ENCODE measurements at places on chromosomes 12 and 14. TPM values are rescaled to one million over a fixed set of nuclear protein-coding genes. Genes with fewer than 3 reads are reported as not detected.

Gene CNPY2
- total RNA-seq, result 98.8 TPM

Gene GALNT9
- not detected for total RNA-seq

DNA sequence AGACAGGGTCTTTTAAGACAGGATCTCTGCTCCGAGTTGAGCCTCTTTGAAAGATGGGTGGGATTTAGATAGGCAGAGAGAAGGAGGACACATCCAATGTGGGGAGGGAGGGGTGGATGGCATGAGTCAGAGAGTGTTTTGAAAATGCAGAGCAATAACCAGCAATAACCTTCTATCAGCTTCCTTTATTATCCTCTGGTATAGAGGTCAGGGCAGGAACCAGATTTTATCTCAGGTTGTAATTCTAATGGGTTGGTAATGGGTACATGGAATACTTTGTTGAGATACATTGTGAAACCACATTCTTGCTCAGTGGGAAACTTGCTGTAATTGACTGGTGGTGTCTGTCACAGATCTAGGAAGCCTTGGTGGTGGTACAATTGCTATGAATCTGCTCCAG lies 37.6 kb upstream of the CCDC63 start:
- DNase-seq, result no peak

DNA sequence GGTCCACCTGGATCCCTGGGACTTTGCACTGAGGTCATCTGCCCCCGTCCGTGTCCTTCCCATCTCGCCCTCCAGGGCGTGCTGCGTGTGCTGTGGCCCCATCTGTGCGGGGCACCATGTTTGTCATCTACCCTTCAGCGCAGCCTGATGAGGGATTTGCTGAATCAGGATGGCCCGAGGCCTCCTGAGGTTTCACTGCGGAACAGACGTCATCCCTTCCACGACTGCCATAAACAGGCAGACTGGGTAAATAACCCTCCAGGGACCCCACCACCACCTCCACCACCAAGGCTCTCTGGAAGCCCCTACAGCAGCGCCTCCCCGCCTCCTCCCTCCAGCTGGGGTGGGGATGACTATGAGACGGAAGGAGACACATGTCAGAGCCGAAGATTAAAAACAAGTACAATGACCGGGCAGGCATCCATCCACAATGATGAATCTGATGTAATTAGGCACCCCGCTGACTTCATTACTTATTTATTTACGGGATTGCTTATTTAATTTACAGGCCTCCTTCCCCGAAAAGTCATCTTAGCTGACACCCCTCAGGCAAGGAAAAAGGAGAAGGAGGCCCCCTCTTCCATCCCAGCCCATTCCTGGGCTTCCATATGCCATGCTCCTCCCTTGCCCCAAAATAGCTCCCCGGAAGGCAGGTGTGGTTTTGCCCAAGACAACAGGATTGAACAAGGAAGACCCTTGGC lies 39.4 kb downstream of the NCOR2 start:
- DNase-seq, result no peak

DNA sequence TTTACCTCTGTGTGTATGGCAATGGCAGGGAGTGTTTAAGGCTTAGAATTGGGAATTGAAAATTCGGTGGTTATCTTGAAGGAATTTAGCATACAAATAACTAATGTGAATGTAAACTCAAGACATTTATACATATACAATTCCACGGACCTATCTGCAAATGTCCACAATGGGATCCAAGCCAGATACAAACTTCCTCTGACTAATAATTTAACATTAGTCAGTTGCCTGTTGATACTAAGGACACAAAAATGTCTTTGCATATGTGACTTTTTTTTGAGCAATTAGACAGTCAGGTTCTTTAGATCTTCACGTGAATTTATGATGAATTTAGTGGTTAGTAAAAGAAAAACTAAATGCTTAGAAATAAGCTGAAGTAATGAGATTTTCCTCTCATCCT lies 40.5 kb downstream of the ESR2 start:
- no peak for DNase-seq

Gene ERP27
- 5.4 TPM for total RNA-seq

DNA sequence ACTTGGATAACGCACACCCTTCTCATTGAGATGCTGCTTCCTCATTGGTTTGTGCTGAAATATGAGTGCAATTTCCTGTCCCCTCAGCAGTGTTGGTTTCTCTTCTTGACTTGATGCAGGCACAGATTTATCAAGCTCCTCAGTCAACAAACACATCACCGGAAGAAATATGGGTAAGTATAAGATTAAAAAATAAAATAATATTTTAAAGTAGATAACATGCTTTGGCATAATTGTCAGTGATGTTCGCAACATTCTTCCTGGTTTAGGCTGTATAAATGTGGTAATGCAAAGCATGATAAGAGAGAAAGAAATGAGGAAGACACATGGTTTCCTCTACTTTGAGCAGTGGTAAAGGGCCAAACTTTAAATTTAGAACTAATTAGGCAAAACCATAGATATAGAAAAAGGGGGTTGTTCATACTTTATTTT lies at the start of gene GPR65:
Gene GPR65 (plus strand): TSS at position 86 of the 432 bp plus-strand sequence. CDS start 5,713 bp downstream, outside the sequence.
- no peak for DNase-seq

DNA sequence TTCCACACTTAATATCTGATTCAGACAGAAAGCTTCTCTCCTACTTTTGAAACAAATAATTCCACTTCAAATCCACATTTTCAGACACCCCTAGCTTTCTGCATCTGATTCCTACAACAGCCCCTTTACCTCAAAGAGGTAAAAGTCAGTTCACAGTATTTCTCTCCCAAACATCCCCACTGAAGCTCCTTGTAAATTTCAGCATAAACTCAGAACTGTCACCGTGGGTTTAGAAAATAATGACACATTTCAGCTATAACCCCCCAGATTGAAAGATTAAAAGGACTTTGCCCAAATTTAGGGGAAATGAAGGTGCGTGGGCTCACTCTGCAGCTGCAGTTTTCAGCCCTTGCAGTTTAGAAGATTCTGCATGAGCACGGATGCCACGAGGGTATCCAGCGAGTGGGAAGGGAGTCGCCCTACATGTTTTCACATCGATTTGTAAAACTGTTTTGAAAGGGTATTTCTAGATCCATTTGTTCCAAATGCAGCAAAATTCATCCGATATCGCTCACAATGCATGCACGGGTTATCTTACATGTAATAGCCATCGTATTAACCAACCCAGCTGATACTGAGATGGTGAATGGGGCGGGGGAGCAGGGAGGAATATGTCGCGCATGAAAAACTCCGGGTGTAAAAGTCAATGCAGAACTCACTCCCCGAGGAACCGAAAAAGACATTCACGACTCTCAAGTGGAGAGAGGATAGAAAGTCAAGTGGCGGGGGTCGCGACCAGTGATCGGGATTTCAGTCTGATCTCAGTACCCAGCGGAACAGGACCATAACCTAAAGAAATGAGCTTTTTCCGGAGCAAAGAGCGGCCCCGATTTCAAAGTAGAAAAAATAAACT lies 5.0 kb upstream of the CCND2 start:
- peak; percentile 29 for DNase-seq
